Peyer's patch (tissue), 4 donors: ENCODE measurements at places on chromosomes 6 and 20. TPM values are rescaled to one million over a fixed set of nuclear protein-coding genes. Genes with fewer than 3 reads are reported as not detected.

- peak; percentile 64 for DNase-seq
These were observed 114.5 kb downstream of the RNF144B start for GRCh38 chr6:18501663-18502013.

CDH4 gene
- not detected for total RNA-seq

VGLL2 gene
- not detected for total RNA-seq

GRCh38 chr6:4055420-4056041 lies 23.4 kb downstream of the FAM217A start:
- peak; percentile 58 for DNase-seq

DNA sequence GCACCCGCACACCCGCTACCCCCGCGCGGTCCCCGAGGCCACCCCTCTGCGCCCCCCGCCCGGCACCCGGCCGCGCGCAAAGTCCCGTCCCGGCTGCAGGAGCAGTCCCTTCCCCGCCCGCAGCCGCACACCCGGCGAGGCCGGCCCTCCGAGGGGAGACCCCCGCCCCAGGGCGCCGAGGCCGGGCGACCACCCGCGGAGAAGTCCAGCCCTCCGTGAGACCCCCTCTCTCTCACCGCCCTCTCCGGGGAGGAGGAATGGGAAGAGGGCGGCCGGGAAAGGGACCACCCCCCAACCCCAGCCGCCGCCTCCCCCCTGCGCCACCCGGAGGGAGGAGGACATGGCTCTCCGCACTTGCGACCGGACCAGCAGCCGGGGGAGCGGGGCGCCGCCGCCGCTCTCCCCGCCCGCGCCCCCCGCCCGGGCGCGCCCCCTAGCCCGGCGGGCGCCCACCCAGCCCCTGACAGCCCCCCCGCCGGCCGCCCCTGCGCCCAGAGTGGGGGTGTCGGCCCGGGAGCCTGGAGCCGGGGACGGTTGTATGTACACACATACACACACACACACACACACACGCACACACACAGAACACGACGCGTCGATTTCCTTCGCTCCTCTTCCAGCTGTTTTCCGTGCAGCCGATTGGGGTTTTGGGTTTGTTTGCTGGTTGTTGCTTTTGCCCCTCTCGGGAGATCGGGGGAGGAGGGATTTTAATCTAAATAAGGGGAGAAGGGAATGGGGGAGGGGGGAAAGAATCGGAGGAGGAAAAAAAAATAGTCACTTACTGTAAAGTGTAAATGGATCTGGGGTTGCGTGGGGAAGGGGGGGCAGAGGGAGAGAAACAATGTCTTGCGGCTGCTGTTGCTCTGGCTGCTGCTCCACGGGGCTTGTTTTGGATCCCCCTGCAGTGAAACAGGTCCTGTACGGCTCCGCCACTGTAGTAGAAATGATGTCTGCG lies at the start of gene ATXN1:
ATXN1 (minus strand) TSS at position 945 of the 955 bp plus-strand sequence.
- peak; percentile 78 for DNase-seq

- no peak for DNase-seq
These were observed 116.8 kb downstream of the CDC5L start for GRCh38 chr6:44504301-44504791.

FAXC gene
- total RNA-seq: 2.1 TPM

OTOR gene
- total RNA-seq: not detected

DNA sequence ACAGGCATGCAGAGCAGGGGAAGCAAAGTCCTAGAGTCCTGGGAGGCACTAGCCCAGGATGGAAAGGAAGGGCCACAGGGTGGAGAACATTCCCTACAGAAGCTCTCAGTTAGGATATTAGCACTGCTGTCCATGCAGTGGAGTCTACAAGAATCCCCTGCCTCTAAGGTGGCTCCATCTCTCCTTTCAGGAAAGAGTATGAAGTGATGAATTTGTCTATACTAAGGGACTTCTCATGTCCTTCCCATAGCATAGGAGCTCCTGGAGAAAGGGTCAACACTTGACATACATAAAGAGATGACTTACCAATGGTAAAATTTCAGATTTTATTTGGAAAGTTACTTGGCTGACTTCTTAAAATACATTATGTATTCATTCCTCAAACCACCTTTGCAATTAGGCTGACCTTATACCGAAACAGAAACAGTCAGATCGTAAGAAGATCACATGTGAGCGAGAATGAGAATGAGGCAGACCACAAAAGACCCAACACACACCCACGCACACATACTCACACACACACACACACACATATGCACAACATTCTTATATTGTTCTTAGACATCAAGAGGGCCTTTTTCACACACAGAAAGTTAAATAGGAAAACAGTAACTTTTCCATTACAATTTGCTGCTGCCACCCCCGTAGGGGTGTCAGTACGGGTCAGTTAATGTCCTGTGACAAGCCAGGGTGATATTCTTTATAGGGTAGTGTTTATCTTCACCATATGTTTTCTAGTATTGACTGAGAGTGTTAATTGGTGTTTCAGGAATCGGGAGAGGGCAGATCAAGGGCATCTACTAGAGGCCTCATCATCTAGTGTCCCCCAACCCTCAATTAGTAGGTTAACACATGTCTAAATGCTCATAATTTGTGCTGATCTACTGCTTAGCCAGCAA lies 159.4 kb downstream of the FAXC start:
- DNase-seq: no peak

- DNase-seq: no peak
These were observed 92.7 kb downstream of the SASH1 start for GRCh38 chr6:148435386-148435785.

DNA sequence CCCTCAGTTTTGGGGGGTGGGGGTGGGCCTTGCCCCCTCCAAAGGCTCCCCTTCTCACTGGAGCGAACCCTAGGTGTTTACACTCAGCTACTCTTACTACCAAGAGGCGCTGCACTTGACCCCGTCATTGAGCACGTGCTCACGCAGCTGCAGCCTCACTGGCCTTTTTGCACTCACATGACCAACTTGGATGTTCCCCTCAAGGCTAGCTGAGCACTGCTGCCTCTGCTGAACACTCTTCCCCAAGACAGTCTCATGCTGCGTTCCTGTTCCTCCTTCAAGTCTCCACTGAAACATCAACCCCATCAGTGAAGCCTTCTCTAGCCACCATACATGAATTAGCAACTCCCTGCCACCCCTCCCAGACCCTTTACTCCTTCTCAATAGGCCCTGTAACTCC lies 4.0 kb downstream of the SOD2 start:
- DNase-seq: no peak

DNA sequence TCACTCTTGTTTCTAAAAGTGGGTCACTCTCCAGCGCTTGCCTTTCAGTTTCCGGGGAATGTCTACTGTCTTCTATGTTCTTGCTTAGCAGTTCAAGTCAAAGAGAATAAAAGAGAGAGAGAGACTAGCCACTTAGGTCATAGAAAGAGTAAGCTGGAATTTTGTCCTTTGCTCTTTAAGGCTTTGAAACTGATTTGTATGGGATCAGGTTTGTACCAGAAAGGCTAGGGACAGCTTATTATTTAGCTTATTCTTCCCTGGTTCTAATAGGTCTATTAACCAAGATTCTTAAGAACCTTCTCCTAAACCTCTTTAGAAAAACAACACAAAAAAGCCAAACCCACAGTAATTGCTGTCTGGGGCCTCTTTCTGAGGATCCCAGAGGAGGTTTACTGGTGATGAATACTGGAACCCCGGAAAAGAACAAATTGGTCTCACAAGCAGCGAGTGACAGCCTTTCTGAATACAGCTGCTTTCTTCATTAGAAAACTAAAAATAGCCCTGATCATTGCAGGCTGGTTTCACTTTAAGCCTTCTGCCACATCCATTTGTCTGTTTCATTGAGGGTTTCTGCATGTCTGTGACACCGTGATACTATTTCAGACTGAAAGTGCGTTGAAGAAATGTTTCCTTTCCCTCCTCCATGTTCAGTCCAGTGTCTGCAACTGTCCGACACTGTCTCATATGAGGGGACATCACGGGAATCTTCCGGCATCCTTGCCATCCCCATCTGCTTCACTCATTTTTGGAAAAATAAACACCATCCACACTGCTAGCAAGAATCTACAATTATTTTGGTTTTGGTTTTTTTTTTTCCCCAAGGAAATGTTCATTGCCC lies 75.1 kb upstream of the ATXN1 start:
- DNase-seq: no peak

DNA sequence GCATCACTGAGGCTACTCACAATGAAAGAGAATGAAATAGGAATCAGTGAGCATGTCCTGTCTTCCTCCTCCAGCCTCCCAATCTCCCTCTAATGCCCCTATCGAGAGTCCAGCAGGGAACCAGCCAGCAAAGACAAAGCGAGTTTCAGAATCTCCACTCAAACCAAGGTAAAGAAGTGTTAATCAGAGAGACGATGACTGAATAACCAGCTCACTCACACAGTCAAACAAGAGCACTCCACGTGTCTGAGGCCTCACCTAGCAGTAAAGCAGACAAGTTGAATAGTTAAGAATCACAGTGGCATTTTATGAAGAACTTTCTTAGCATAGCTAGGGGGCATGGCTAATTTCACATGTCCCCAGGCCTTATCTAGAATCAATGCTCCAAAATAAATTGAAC lies 3.3 kb upstream of the TREM1 start:
- no peak for DNase-seq

GRCh38 chr20:7935027-7935551 lies 5.2 kb downstream of the HAO1 start:
- DNase-seq: no peak

NMBR gene
- total RNA-seq: not detected
